ENCODE measurements at places on chromosomes 16 and 17. TPM values are rescaled to one million over a fixed set of nuclear protein-coding genes. Genes with fewer than 3 reads are reported as not detected.
A peak's percentile ranks its signal among the peaks of the same experiment; 100 is the strongest.

GRCh38 chr17:13920413-13920812, 148.9 kb upstream of the COX10 start:
- H3K27ac ChIP-seq, result no peak overlapping the region
- no peaks in the 10 kb centered on the region for H3K4me1 ChIP-seq
- H3K4me3 ChIP-seq, result no peak overlapping the region

- no peaks in the 10 kb centered on the region for H3K36me3 ChIP-seq
- peak; percentile 62 for DNase-seq
- H3K27ac ChIP-seq, result no peak overlapping the region
- H3K27me3 ChIP-seq, result no peaks in the 10 kb centered on the region
Measured at GRCh38 chr17:11388054-11388453, 147.0 kb downstream of the SHISA6 start.

DNA sequence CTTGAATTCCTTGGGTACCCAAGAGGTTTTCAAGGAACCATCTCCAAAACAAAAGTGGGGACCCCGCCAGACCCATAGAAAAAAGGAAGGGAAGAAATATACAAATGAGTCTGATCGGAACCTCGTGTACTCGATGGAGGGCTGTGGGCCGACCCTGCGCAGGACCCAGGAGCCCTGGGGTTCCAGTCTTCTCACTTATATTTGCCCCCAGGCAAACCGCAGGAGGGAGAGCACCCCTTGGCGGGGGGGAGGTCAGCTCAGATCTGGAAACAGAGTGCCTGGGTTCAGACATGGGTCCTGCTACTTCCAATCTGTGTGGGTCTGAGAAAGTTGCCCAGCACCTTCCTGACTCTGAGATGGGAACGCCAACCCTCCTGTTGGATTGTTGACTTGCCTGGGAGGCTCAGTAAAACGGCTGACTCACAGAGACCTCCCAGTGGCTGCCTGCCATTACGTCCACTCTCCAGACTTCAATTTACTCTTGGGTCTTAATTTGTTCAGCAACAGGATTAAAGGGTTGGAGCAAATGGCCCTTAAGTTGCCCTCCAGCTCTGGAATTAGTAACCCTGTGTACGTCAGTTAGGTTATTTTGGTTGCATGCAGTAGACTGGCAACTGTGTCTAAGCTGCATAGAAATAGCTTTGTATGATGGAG, 24.9 kb upstream of the CACNG4 start:
- H3K36me3 ChIP-seq, result no peaks in the 10 kb centered on the region
- no peak for DNase-seq
- H3K4me3 ChIP-seq, result no peak overlapping the region
- H3K27ac ChIP-seq, result no peak overlapping the region
- no peaks in the 10 kb centered on the region for H3K4me1 ChIP-seq

DNA sequence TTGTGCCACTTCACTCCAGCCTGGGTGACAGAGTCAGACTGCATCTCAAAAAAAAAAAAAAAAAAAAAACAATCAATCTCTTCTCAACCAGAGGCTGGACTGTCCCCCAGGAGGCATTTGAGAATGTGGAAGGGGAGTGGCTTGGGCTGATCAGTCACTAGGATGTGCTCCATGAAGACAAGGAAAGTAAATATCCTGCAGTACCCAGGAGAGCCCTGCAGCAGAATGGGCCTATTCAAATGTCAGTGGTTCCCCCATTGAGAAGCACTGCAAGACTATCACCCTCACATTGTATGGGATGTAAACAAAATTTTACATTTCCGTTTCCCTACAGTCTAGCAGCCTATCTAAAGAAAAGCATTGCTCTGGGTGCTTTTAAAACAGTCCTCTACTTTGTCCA, 70.3 kb downstream of the DNAH9 start:
- DNase-seq, result peak; percentile 37
- no peaks in the 10 kb centered on the region for H3K4me1 ChIP-seq
- H3K27me3 ChIP-seq, result no peaks in the 10 kb centered on the region
- H3K36me3 ChIP-seq, result no peaks in the 10 kb centered on the region
- no peak overlapping the region for H3K4me3 ChIP-seq
- H3K27ac ChIP-seq, result no peak overlapping the region

Gene KCNJ2
- total RNA-seq, result 0.62 TPM

Gene ABI3
- not detected for total RNA-seq

Gene TMEM238L
- total RNA-seq, result not detected

Gene SLC25A39
- 146 TPM for total RNA-seq

GRCh38 chr17:14797801-14798200, 467.3 kb downstream of the PMP22 start:
- DNase-seq, result no peak
- no peaks in the 10 kb centered on the region for H3K36me3 ChIP-seq
- no peak overlapping the region for H3K27ac ChIP-seq
- no peaks in the 10 kb centered on the region for H3K27me3 ChIP-seq
- no peak overlapping the region for H3K4me3 ChIP-seq

DNA sequence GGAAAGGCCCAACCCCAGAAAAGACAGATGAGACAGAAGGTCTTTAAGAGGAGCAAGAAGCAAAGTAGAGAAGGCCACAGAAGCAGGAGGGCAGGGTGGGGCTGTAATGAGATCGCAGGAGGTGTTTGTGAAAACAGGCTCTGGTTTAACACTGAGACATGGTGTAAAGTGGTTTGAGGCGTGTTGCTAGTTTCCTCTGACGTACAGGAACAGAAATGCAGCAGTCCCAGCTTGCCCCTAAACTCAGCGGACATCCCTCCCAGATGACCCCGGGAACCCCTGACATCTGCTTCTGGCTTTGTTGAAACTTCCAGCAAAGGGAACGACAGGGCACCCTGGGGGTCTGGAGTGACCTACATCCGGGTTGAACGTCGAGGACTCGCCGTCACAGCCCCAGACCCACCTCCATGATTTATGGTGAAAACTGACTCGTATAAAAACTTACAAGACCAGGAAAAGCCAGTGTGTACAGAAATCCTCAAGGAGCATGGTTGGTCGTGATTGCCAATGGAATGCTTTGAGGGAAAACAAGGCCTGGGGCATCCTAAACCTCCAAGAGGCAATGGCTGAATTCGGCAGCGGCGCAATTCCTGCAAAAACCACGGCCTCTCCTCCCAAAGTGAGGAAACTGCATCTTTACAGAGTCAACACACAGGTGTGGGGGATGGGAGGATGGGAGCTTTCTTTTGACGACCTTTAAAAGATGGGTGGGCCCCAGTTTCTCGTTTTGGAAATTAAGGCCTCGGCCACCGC, 25.8 kb downstream of the LITAF start:
- peak; percentile 31 for DNase-seq
- H3K27me3 ChIP-seq, result no peaks in the 10 kb centered on the region
- H3K27ac ChIP-seq, result peak overlapping the region; percentile 26
- peaks cover 17% of the 10 kb centered on the region for H3K4me1 ChIP-seq

DNA sequence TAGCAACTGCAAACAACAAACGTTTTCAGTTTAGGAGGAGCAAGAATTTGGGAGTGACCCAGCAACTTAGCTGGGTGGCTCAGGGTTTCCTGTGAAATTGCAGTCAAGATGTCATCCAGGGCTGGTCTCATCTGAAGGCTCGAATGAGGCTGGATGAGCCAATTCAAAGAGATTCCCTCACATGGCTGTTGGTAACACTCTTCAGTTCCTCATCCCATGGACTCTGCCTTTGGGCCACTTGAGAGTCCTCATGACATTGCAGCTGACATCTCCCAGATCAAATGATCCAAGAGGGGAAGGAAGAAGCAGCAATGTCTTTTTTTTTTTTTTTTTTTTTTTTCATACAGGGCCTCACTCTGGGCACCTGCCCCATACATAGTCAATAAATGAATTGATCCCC, 26.3 kb downstream of the UBALD1 start:
- no peak for DNase-seq
- no peak overlapping the region for H3K27ac ChIP-seq

DNA sequence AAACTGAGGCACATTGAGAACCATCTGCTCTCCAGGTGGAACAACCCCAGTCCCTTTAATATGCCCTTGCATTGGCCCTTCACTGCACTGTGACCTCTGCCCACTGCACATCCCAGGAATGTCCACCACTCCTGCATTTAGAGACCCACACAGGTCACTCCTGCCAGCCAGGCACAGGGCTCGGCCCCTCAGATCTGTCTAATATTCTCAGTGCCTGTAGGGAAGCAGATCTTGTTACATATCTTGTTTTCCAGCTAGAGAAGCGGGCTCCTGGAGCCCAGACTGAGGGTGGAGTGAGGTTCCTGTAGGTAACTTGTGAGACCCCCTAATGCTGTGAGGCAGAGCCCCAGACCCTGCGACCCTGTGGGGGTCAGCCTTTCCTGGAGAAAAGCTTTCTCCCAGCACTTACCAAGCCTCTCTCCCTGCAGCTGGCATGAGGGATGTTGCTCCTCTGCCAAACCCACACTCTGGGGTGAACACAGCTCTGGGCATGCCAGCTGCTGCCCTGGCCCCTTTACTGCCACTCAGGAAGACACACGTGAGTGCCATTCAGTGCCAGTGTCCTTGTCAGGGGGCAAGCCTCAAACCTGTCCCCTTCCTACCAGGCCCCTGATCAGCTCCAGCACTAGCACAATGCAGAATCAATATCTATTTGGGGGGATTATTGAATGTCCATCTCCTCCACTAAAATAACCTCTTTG, 40.3 kb upstream of the CRHR1 start:
- H3K36me3 ChIP-seq, result no peaks in the 10 kb centered on the region
- H3K4me3 ChIP-seq, result no peak overlapping the region
- peaks cover 73% of the 10 kb centered on the region for H3K27me3 ChIP-seq

Gene NTN3
- total RNA-seq, result 1.7 TPM

GRCh38 chr17:64442541-64442971, 6.4 kb upstream of the MILR1 start:
- no peaks in the 10 kb centered on the region for H3K4me1 ChIP-seq
- no peaks in the 10 kb centered on the region for H3K27me3 ChIP-seq
- DNase-seq, result no peak
- H3K27ac ChIP-seq, result no peak overlapping the region
- H3K36me3 ChIP-seq, result no peaks in the 10 kb centered on the region

Gene JMJD8
- 54.8 TPM for total RNA-seq

DNA sequence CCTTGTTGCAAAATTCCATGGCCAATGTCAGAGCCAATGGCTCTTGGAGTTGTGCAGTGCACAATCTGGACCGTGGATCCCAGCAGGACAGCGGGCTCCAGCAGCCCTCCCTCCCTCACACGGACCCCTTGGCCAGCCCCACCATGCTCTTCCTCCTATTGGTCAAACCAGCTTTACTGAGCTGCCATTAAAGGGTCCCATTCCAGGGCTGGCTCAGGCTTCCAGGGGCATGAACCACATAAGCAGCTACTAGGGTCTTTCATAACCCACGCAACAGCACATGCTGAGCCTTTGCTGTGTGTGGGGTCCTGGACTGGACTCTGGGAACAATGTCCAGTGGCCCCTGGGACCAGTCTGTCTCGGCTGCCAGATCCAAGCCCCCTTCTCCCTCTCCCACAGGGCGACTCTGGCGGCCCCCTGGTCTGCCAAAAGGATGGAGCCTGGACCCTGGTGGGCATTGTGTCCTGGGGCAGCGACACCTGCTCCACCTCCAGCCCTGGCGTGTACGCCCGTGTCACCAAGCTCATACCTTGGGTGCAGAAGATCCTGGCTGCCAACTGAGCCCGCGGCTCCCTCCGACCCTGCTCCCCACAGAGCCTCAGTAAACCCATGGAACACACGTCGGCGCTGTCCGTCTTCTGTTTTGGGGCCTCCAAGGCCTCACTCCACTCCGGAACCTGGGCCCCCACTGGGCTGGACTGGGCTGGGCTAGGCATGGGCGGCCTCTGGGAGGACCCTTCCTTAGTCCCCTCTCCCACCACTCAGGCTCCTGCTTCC, 5.7 kb downstream of the CTRB1 start:
- no peaks in the 10 kb centered on the region for H3K36me3 ChIP-seq
- H3K27ac ChIP-seq, result no peak overlapping the region
- no peaks in the 10 kb centered on the region for H3K4me1 ChIP-seq
- no peak for DNase-seq
- H3K27me3 ChIP-seq, result no peaks in the 10 kb centered on the region

DNA sequence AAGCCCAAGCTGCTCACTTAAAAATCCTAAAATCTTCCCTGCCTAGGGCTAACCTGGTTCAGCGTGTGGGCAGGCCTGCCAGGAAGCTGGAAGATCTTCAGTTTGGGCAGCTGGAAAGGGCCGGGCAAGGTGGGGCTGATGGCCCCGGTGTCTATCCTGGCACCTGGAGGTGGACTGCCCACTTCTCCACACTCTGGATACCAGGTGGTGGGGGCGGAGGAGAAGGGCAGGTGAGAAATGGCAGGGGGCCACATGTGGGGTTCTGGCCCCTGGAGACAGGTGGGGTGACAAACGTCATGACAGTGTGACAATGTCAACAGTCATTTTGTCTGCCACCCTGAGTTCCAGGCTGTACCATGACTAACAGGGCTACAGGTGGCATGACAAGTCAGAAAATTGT, 78.5 kb upstream of the C16orf82 start:
- no peak overlapping the region for H3K4me3 ChIP-seq
- H3K27me3 ChIP-seq, result no peaks in the 10 kb centered on the region
- H3K36me3 ChIP-seq, result no peaks in the 10 kb centered on the region
- peaks cover 34% of the 10 kb centered on the region for H3K4me1 ChIP-seq
- no peak for DNase-seq

DNA sequence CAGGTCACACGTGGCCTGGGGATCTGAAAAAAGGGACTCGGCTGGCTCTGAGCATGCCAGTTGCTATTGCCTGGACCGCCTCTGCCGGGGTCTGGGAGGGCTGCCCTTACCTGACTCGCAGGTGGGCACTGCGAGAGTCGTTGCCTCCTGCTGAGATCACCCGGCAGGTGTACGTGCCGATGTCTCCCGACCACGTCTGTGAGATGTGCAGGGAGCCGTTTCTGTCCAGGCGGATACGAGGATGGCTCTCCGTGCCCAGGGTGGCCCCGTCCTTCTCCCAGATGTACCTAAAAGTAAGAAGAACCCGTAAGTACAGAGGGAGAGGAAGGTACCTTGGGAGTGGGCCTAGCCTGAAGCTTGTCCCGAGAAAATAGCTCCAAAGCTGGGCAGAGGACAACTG, 112.0 kb upstream of the CDC42EP4 start:
- no peak overlapping the region for H3K27ac ChIP-seq
- no peaks in the 10 kb centered on the region for H3K4me1 ChIP-seq
- H3K4me3 ChIP-seq, result no peak overlapping the region

DNA sequence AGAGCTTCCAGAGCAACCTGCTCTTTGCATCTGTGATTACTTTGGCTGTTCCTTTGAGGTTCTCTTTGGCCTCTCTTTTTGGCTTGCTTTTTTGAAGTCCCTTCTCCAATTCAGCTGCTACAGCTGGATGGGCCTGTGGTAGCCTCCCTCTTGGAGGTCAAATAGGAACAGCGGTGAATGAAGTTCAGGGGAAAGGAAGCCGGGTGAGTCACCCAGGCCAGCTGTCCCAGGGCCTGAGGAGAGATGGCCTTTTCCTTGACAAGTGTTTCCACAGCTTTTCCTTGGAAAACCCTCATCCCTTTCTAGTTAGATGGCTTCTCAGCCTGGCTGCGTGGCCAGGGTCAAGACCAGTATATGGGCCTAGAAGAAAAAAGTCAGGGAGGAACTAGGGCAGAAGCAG, 103.1 kb downstream of the STX8 start:
- no peaks in the 10 kb centered on the region for H3K27me3 ChIP-seq
- no peaks in the 10 kb centered on the region for H3K36me3 ChIP-seq
- no peak for DNase-seq
- H3K4me3 ChIP-seq, result no peak overlapping the region
- peaks cover 4% of the 10 kb centered on the region for H3K4me1 ChIP-seq

- H3K36me3 ChIP-seq, result no peaks in the 10 kb centered on the region
- H3K4me3 ChIP-seq, result no peak overlapping the region
- no peak overlapping the region for H3K27ac ChIP-seq
- DNase-seq, result no peak
- peaks cover 34% of the 10 kb centered on the region for H3K4me1 ChIP-seq
Measured at GRCh38 chr17:40103688-40104087, 3.3 kb upstream of the NR1D1 start.

Gene SLC6A2
- not detected for total RNA-seq

- no peak overlapping the region for H3K4me3 ChIP-seq
- no peaks in the 10 kb centered on the region for H3K4me1 ChIP-seq
- H3K36me3 ChIP-seq, result peaks cover 8% of the 10 kb centered on the region
- no peak overlapping the region for H3K27ac ChIP-seq
Measured at GRCh38 chr16:84088695-84089395, 27.9 kb downstream of the MBTPS1 start.
